NCI-H2227 treated with DMSO at 0.1 percent for 48 hours (cell line): ENCODE measurements at places on chromosomes 5 and 9.

DNA sequence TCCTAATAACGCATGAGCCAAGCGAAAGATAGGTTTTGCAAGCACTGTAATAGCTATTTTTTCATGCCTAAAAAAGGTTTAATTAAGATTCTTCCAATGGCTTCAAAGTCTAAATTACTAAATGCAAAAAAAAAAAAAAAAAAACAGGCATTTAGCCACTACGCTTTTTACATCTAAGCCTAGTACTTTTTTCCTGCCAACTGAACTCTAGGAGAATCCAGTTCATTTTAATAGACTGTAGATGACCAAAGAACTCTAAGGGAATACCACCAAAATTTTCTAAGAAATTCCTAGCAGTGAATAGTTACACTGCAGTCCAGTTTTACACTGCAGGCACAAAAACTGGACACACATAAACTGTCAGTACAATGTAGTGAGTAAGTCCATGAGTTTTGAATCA, 9.8 kb downstream of the DIAPH1 start:
- no peak for DNase-seq

DNA sequence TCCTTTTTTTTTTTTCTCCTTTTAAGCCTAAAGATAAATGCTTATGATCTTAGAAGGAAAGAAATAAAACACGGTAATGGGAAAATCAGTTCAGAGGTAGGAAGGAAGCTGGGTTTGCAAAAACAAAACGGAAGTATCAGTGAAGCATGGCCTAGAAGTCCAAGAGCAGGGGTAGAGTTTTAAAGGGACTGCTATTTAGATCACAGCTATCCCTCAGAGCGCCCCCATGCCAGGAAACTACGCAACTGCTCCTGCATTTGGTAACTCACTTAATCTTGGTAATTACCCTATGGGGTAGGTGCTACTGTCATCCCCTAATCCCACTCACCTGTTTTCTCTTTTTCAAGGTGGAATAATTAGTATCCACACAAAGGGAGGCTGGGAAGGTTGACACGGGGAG, 16.0 kb downstream of the TLE1 start:
- DNase-seq: no peak

DNA sequence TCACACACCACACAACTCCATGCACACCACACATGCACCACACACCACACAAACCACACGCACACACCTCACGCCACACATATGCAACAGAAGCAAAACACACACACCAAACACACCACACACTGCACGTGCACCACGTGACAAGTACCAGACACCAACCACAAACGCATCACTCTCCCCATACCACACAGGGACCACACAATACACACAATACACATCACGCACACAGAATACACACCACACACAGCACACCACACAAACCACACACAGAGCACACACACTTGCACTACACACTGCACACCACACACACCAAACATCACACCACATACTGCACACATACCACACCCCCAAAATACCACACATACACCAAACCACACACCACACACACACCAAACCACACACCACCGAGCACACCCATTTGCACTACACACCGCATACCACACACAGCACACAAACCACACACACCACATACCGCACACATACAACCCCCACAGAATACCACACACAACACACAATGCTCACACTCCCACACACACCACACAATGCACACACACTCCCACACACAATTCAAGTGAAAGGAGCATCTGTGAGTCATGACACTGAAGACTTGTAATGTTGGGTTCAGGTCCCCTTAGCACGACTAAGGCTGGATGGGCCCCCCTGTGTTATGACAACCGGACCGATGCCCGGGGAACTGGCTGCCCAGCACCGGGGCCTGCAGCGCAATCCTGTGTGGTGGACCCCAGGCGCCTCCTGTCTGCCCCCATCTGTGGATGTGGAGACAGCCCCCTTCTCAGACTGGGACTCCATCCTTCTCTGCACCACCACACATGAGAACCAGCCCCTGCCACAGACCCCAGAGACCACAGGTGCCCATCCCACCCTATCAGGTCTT, 6.0 kb upstream of the ZDHHC11 start:
- DNase-seq: no peak

- DNase-seq: no peak
These were observed 21.6 kb downstream of the G3BP1 start for GRCh38 chr5:151793358-151793757.

DNA sequence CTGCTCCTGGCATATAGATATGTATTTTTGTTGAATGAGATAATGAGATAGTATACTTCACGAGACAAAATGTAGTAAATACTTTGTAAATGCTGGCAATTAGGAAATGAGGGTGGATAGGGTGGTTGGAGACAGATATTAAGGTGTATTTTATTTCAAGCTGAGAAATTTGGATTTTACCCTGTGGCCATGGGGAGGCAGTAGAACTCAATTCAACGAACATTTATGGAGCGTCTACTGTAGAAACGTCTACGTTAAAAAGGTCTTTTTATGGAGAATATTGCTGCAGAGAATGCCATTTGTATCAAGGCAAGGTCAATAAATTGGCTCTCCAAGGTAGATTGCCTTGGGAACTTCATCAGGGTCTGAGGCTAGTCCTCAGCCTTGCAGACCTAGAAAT, 21.5 kb upstream of the RALGPS1 start:
- DNase-seq: peak; percentile 4

DNA sequence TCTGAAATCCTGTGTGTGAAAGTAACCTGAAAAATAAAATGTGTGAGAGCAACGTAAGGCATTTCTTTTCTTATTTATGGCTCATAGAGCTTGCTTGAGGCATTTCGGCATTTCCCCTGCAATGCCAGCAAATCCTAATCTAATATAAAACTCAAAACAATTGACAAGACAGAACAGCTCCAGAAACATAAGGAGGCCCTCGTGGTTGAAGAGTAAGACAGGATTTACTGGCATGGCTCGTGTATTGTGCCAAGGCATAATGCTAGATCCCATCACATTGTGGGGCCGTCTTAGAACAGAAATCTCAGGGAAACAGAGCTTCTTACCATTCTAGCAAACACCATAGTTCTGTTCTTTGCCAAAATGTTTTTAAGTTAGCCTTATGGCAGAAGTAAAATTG, 166.2 kb downstream of the NTRK2 start:
- no peak for DNase-seq

DNA sequence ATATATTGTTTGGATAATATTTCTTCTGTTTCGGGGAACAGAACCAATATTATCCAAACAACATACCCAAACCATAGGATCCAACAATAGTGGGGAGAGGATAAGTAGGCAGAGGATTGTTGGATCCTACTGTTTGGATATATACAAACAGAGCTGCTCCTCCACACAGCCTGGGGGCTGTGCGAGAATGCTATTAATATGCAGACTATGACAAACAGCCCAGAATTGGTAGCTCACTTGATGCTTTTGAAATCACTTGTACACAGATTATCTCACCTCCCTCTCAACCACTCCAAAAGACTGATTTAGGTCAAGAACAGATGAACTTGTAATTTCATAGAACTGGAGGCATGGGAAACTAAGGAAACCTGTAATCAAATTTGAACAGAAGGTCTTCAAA, 24.4 kb upstream of the MLANA start:
- DNase-seq: no peak

DNA sequence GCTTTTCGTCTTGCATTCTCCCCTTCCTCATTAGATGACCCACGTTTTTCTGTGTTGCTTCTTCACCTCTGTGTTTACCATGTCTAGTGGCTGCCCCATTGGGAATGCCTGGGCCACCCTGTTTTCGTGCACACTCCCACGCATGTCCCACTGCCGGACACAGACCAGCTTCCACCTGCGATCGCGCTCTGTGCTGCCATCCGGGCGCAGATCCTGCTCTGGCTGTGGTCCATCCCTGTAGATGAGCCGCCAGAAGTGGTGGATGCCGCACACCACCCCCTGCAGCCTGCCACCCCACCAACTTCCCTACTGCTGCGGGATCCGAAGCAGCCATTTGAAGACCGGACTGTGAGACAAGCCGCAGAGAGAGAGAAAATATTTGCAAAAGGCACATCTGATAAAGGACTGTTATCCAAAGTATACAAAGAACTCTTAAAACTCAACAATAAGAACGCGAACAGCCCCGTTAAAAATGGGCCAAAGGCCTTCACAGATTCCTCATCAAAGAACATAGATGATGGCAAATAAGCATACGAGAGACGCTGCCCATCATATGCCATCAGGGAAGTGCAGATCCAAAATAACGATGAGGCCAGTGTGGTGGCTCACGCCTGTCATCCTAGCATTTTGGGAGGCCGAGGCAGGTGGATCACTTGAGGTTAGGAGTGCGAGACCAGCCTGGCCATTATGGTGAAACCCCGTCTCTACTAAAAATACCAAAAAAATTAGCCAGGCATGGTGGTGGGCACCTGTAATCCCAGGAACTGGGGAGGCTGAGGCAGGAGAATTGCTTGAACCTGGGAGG, 163.7 kb downstream of the COL23A1 start:
- DNase-seq: no peak

DNA sequence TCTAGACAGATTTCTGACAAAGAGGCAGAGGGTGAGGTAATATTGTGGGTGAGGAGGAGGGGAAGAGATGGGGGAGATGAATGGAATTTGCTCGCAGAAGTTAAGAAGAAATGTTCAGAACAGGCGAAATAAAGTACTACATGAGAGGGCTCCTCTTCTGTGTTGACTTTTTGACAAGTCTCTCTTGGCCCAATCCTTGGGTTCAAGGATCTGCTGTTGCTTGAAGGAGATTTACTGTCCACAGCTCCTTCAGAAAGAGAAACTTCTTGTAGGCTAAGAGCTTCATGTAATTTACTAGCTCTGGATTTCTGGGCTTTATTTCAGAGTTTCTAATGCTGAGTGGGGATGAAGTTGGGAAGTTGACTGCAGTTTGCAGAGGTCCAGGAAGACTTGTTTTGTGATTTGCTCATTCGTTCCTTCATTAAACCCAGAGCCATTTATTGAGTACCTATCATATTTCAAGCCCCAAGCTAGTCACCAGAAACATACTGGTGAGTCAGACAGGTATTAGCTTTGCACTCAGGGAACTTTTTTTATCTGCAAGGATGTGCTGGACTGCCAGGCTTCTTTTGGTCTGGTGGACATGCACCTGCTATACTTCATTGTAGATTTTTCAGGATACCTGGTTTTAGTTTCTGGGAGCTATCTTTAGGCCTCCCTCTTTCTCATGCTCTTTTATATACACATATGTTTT, 402.9 kb upstream of the CLINT1 start:
- DNase-seq: no peak

DNA sequence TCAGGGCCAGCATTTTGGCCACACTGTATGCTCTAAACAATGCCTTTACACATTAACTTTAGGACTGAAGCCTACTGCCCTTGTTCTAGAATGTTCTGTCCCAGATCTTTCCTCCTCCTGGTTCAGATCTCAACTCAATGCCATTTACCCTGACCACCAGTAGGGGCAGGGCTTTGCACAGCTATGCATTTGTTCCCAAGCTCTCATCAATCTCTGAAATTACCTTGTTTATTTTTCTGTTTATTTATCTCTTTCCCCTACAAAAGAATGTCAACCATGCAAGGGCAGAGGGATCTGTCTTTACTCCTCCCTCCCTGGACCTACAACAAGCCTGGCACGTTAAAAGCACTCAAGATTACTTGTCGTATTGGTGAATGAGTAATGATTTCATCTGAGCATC, 612.9 kb downstream of the BNC2 start:
- no peak for DNase-seq

GRCh38 chr9:133873461-133873891, 118.6 kb downstream of the VAV2 start:
- no peak for DNase-seq

GRCh38 chr5:6059137-6059800, 319.1 kb downstream of the MED10 start:
- no peak for DNase-seq

GRCh38 chr5:3025392-3025791, 273.9 kb upstream of the IRX2 start:
- no peak for DNase-seq

- DNase-seq: no peak
These were observed 121.4 kb downstream of the DOCK8 start for GRCh38 chr9:336039-336438.

GRCh38 chr5:143314659-143315058, 88.8 kb downstream of the NR3C1 start:
- DNase-seq: no peak

GRCh38 chr9:92763721-92764380, 782 bp downstream of the BICD2 start:
- DNase-seq: no peak

- no peak for DNase-seq
These were observed 159.5 kb downstream of the GABRG2 start for GRCh38 chr5:162227075-162227474.

DNA sequence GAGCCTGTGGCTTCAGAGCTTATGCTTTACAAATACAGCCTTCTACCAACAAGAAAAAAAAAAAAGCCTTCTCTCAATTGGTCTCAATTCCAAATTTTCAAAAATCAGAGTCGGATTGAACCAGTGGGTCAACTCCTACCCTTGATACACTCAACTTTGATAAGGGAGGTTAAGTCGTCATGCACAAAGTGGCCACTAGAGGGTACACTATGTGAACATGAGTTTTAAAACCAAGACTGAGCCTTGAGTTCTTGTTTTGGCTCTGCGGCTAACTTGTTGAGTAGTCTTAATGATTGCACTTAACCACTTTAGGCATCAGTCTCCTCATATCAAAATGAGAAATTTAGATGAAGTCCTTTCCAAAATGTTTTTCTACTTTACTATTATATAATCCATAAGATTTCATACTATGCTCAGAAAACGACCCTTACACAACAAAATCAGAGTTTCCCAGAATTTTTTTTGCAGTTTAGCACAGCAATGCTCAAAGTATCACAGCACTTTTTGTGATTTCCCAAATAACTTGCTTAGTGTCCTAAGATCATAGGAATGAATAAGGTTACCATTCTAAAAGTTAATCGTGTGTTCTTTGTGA, 92.9 kb upstream of the MTAP start:
- DNase-seq: no peak

DNA sequence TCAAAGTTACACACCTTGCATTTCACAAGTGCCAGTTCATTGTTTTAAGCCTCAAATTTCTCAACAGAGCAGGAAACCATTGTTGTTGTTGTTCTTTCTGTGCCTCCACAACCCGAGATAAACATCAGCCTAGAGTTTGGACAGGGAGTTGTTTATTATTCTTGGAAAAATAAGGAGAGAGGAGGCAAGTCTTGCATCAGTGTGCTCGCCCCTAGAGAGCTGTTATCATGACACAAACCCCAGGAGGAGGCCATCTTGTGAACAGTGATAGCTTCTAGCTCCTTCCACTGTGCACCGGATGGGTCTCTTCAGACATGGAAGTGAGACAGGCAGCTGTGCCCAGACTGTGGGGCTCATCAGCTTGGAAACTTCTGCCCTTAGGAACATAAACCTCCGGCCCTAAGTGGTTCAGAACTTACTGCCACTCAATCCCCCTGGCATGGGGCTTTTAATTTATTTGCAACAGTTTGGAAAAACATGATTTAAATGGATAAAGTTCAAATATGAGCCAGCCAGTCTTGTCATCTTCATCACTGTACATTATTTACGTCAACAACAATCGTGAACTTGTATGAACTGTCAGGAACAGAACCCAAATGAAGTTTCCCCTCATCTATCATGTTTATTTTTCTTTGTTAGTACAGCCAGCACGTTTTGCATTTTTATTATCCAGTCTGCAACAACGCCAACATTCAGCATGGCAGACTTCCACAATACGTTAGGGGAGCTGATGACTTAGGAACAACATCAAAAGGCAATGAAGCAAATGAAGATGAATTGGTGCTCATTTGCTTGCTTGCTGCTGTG, 181.7 kb upstream of the S1PR3 start:
- no peak for DNase-seq

- DNase-seq: no peak
These were observed at the start of gene IL4 for GRCh38 chr5:132673939-132674630. Gene IL4 (plus strand): TSS chr5:132673989. CDS start chr5:132674051, 62 bp downstream.
